Stimulated activated CD8-positive, alpha-beta memory T cell treated with anti-CD3 and anti-CD28 coated beads, Interleukin-7, amount 100 ng/mL, for 24 hours (primary cell): ENCODE measurements at places on chromosomes 12 and 14.
A peak's percentile ranks its signal among the peaks of the same experiment; 100 is the strongest.

DNA sequence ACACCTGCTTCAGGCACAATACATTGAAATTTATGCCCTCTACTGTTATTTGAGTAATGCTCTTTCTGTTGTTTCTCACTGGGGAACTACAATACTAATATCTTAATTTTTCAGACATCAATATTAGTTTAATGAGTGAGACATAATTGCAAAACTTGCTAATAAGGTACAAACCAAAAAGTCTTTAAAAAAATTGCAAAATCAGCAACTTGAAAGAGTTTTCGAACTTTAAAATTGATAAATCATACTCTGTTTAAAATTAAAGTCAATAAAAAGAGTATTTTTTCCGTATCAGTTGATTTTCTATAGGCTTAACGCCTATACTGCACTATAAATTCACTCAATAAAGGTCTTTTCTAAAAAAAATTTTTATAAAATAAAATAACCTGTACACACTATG, 1735.9 kb upstream of the SEL1L start:
- no peak for DNase-seq

GRCh38 chr12:79871621-79872020, 63.3 kb downstream of the PPP1R12A start:
- DNase-seq = no peak

- no peak for DNase-seq
Measured at GRCh38 chr14:75991753-75992152, 6.2 kb downstream of the IFT43 start.

DNA sequence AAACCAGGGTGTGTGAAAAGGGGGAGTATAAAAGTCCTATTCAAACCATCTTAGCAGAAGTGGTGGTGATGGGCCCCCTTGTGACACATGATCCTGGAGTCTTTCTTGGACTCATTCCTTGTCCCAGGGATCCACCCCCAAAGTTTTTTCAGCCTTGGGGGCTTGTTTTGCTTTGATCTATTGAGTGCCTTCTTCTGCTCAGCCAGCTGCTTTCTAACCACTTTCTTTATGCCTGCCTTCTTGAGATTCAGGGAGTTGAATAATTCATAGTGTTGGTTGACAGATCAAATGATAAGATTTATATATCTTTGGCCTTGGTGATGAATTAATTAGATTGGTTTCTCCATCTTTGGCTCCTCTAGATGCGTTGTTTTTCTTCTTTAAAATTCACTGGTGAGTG, 926.7 kb downstream of the DIO2 start:
- DNase-seq = no peak

DNA sequence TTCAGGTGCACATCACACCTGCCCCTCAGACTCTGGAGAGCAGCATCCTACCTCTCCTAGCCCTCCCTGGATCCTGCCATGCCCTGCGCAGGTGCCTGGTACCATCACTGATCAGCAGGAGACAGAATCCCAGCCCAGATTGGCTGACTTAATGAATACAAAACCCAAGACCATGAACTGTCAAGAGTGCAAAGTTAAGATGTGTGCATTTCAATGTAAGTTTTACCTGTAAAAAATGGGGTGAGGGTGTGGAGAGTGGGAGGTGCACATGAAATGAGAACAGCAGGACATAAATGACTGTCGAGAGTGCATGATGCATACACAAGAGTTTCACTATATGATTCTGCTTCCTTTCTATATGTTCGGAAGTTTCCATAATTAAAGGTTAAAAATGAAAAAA, 57.9 kb upstream of the GPR68 start:
- no peak for DNase-seq

DNA sequence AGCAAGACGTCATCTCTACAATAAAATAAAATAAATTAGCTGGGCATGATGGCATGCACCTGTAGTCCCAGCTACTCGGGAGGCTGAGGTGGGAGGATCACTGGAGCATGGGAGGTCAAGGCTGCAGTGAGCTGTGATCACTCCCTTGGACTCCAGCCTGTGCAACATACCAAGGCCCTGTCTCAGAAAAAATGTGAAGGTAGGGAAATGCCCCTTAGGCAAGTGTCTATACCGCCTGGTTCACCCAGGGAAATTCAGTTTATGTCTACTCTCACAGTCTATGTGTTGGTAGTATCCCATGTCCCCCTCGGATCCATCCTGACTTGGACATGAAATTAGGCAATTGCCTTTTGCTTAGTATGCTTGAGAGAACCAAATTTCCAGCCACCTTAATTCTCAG, 88.4 kb upstream of the TMEM132C start:
- no peak for DNase-seq

DNA sequence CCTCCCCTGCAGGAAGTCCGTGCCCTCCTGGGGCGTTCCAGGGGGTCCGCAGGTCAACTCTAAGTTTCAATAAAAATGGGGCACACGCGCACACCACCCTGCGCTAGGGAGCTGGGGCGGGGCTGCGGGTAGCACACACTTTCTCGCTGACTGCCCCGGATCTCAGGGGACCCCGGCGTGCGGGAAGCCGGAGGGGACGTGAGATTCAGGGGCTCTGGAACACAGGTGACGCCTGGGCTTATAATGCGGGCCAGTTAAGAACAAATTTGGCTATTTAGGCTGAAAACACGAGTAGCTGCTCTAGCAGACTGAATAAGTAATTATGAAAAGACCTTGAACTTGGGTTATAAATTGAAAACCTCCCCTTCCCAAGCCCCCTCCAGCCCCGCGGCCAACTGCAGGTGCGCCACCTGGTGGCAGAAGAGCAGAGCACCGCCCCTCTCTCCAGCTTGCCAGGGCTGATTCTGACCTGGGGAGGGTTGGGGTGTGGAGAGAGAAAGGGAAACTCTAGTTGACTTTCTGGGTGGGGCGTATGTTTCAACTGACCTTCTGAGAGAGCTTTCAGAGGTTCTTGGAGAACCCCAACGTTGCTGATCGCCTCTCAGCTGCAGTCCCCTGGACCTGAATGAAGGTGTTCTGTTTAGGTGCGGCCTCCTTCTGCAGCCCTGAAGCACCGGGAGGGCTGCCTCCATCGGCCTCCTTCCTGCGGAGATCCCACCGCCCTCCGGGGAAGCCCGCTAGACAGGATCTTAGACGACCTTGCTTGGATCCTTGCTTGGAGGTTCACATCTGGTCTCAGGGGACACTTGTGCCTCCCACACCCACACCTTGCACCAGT, 118.4 kb upstream of the EVL start:
- peak; percentile 25 for DNase-seq

DNA sequence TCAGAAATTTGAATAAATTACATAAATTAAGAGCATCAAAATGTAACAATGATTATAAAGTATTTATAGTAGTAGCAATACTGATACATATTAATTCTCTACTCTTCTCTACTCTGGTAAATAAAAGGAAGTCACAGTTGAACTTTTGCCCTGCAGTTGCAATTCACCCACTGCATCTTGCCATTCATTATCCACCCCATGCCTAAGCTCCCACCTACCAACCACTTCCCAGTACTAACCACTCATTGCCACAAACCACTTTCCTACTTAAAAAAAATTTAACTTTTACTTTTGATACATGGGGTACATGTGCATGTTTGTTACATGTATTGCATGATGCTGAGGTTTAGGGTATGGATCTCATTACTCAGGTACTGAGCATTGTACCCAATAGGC, 174.0 kb downstream of the RASSF9 start:
- no peak for DNase-seq

DNA sequence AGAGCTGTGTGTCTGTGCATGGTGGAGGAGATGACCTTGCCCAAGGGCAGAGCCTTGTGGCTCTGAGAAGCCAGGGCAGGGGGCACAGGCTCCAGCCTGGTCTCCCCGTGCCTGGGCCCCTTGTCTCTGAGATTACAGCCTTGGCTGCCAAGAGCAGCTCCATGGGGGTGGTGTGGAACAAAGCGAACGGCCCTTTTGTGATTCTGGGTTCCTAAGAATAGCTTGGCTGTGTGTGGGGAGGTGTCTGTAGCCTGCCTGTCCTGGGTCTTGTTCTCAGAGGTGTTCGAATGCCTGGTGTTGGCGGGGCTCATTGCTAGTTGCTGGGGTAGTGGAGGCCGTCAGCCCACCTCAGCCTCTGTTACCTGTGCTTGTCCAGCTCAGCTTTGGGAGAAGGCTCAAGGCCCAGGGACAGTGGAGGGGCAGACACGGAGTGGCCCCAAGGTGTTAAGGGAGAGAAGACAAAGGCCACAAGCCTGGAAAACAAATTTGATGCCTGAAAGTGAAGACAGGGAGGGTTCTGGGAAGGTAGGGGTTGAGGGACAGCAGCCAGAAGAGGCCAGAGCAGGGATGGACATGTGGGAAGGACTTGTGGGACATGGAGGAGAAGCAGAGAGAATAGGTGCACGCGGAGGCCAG, 7.4 kb upstream of the MYH7 start:
- no peak for DNase-seq

GRCh38 chr12:72110937-72111650, 161.1 kb upstream of the TRHDE start:
- DNase-seq = no peak

DNA sequence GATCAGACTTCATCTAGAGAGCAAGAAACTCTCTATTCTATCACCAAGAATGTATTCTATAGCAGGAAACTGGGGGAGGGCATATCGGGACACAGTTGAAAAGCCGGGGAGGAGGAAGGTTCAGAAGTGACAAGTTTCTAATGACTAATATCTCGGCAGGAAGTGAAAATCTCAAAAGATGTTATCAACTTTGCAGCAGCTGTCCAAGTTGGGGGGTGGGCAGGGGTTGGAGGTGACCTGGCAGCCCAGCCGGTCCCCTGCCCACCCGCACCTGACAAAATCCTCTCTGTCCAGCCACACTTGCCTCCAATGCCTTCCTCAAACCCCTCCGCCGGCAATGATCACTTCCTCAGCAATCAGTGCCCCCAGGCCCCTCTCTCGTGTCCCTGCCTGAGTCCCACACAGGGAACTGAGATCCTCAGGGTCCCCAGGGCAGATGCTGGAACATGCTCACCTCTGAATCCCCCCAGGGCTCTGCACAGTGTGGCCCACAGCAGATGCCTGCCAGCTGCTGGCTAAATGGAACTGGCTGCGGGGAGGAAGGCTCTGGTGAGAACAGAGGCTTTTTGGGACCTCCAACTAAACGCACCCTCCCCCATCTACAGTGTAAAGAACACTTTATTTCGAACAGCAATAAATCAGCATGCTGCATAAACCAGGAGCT, 43.9 kb downstream of the CCDC88C start:
- no peak for DNase-seq

- no peak for DNase-seq
Measured at GRCh38 chr12:21144309-21144708, 13.3 kb downstream of the SLCO1B1 start.

DNA sequence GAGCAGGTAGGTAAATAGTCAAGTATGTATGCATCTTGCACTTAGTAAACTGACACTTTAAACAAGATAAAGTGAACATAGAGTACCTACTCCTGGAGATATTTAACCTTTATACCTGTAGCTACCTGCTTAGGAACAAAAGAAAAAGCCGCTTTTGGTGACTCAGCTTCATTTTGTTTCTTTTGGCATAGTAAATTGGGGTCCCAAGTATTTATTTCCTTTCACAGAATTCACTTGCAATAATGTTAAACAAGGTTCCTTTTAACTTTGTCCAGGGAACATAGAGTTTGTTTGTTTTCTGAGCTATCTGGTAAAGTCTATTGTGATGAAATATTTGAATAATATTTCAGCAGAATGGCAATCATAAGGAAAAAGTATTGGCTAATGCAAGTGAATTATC, 20.0 kb downstream of the SLCO1B3 start:
- no peak for DNase-seq

DNA sequence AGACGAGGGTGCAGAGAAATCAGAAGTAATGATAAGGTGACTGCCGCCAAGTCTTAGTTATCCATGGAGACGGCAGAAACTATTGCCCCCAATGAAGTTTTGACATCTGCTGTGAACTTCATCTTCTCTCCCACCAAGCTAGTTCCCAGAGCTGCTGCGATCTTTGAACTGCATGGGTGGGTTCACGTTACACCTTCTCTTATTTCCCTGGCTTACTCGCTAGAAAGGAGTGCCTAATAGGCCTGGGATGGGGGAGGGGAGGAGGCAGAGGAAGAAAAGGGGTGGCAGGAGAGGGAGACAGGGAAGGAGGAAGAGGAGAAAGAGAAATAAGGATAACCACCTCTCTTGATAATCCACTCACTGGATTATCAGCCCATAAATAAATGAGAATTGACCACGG, 157.1 kb downstream of the NTF3 start:
- DNase-seq = no peak

DNA sequence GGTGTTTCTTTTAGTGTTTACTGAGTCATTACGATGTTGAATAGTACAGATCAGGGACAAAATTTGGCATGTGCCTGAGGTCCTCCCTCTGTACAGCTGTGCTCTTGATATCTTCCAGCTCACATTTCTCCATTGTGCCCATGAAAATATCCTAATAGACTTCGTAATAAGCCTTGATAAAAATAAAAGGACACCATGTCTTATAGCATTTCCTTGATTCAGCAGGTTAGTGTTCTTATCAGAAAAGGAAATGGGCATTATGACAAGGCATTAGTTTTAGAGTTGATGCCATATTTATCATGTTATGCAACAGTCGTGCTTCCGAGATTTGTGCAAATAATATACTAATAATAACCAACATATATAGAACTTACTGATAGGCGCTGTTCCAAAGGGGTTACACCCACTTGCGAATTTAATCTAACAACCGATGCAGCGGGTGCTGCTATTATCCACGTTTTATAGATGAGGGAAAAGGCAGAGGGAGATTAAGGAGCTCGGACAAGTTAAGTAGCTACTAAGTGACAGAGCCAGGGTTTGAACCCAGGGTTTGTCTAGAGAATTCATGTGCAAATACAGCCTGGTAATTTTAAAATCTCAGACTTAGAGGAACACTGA, 15.1 kb upstream of the WNK1 start:
- no peak for DNase-seq

- DNase-seq = no peak
Measured at GRCh38 chr12:24931666-24932405, 17.1 kb downstream of the BCAT1 start.

DNA sequence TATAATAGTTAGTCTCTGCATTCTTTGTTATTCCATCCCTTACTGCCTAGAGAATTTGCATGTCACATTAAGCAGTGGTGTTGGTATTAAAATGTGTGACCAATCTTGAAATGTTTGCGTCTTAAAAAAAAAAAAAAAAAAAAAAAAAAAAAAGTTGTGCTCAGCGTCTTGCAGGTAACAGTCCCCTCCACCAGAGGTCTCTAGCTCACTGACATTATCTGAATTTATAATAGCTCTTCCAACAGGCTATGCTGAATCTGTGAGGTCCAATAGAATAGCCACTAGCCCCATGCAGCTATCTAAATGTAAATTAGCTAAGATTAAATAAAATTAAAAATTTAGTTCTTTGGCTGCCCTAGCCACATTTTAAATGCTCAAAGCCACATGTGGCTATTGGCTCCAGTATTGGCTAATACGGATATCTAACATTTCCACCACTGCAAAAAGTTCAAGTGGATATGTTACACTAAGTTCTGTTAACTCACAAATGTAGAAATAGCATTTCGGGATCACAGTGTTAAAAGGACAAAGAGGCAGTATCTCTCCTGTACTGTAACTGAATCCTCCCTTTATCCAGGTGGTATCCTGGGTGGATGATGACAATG, 28.7 kb downstream of the NKX2-8 start:
- DNase-seq = no peak

- no peak for DNase-seq
Measured at GRCh38 chr12:27637524-27637923, 58.7 kb upstream of the REP15 start.
